ENCODE measurements at places on chromosomes 7 and 10. TPM values are rescaled to one million over a fixed set of nuclear protein-coding genes. Genes with fewer than 3 reads are reported as not detected.

- no peak for DNase-seq
Measured at GRCh38 chr7:77337456-77337990, 78.6 kb downstream of the GSAP start.

GRCh38 chr10:27995311-27995710 lies 3.6 kb downstream of the ODAD2 start:
- peak; percentile 10 for DNase-seq

DNA sequence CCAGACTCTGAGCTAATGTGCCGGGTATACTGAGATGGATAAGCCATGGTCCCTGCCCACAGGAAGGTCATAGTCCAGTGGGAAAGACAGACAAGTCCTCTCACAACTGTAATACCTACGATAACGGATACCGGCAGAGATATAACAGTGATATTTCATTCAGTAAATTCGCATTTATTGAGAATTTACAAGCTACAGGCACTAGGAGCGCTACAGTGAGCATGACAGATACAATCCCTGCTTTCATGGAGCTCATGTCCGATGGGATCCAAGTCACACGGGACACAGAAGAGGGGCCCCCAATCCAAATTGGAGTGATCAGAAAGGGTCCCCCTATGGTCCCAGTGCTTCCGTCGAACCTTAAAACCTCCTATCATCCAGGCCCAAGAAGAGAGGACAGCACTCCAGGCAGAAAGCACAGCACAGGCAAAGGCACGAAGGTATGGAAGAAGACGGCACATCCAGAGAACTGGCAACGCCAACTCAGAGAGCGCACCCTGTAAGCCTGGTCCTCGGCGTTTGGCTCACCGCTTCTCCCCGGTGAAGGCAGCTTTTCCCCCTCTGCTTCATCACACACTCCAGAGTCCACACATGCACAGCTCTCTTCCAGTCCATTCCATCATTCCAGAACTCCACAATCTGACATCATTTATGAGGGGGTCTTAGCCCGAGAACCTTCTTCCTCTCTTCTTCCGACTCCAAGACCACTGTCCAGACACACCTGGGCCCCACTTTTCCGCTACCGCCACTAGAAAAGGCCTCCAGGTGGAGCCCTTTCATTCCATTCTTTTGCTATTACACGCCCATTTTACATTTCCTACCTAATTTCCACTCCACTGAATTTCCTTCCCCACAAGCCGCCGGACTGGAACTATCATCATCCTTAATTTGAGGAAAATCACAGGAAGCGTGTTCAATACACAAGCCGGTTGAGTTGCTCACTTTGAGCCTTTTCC lies 47.8 kb upstream of the NKX2-3 start:
- no peak for DNase-seq

DNA sequence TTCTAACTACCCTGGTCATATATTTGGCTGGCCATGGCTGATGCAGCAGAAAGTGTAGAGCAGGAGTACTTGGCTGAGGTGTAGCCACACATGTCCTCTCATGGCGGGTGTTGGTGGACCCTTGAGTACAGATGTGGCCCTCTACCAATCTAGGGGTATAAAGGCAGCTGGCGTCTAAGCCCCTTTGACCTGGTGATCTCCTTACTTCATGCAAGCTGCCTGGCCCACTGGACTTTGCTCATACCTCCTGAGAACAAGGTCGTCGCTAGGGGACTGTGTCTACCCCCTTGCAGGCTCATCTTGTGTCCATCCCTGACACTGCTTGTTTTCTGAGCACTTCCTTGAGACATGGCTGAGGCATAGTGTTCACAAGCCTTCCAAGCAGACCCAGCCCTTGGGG lies 287.8 kb downstream of the RPS24 start:
- no peak for DNase-seq

- DNase-seq, result no peak
Measured at GRCh38 chr7:104958371-104958865, 55.6 kb upstream of the KMT2E start.

OPALIN gene
- total RNA-seq, result not detected

CUZD1 gene
- 0.02 TPM for total RNA-seq

COX19 gene
- 10.2 TPM for total RNA-seq

CLCN1 gene
- not detected for total RNA-seq
